ENCODE measurements at places on chromosomes 3 and 15.

GRCh38 chr3:85821130-85821756, 862.5 kb downstream of the CADM2 start:
- DNase-seq, result no peak

DNA sequence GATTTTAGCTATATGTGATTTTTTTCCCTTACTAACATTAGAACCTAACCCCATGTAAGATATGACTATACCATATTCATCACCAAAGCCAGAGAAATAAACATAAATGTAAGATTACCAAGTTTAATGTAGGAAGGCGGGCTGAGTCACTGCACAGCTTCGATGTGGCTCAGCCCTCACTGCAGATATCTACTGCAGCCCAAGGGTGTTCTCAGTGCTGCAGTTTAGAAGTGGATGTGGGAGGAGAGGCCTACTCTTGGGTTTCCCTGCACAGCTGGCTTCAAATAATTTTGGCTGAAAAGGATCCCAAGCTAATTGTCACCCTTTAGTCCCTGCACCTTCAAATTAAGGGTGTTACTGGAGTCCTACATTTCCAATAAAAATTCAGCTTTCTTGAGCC, 9.3 kb downstream of the ARPP19 start:
- no peak for DNase-seq

- no peak for DNase-seq
Measured at GRCh38 chr3:9581742-9582141, 28.1 kb upstream of the LHFPL4 start.

DNA sequence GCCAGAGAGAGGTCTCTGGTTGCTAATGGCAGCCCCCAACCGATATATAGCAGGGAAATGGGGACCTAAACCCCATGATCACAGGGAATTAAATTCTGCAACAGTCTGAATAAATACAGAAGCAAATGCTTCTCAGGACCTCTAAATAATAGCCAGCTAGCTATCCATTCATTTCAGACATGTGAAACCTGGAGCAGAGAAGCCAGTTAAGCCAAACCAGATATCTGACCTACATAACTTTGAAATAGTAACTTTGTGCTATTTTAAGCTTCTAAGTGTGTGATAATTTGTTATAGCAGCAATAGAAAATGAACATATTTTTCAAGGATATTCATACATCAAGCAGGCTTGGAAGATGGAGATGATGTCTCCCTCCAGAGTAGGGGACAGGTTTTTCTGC, 1062.9 kb upstream of the CADM2 start:
- DNase-seq, result no peak

GRCh38 chr3:64650096-64650622, 37.6 kb downstream of the ADAMTS9 start:
- no peak for DNase-seq

GRCh38 chr3:183272791-183273190, 19.7 kb downstream of the B3GNT5 start:
- no peak for DNase-seq

- DNase-seq, result no peak
Measured at GRCh38 chr3:123757281-123757940, 126.7 kb downstream of the MYLK start.

DNA sequence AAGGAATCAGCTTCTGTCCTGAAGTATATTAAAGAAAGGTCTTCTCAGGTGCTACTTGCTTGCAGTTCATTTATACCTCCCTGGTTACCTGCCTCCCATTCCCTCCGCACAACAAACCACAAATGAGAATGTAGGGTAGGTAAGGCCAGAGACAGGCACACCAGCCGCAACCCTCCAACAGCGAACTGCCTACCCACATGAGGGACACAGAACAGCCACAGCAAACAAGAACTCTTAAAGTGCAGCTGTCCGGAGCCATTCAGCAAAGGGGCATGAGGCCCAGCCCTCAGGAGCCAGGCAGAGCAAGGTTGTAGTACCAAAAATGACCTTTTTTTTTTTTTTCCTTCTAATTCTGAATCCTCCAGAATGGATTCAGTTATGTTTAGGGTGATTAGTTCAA, 52.4 kb downstream of the SPSB4 start:
- DNase-seq, result no peak

- no peak for DNase-seq
Measured at GRCh38 chr3:135801018-135801417, 164.5 kb upstream of the PPP2R3A start.

- no peak for DNase-seq
Measured at GRCh38 chr15:78343276-78344060, 3.3 kb downstream of the CRABP1 start.

- DNase-seq, result no peak
Measured at GRCh38 chr3:107650788-107651187, 128.0 kb downstream of the BBX start.

DNA sequence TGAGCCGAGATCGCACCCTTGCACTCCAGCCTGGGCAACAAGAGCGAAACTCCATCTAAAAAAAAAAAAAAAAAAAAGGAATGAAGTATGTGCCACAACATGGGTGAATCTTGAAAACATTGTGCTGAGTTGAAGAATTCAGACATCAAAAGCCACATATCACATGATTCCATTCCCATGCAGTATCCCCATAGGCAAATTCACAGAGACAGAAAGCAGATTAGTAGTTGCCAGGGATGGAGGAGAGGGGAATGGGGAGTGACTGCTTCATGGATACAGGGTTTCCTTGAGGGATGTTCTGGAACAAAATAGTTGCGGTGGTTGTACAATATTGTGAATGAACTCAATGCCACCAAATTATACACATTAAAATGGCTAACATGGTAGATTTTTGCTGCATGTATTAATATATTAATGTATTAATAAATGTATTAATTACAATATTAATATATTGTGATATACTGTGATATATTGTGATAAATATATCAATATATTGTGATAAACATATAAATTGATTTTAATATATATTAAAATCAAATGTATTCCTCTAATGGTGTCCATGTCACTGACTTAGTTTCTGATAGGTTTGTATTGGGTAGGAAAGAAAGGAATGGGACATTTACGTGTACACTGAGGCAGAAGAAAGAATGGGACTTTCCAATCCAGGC, 34.9 kb downstream of the SMAD3 start:
- DNase-seq, result no peak

GRCh38 chr15:27744641-27745040, 354.5 kb downstream of the OCA2 start:
- DNase-seq, result no peak

DNA sequence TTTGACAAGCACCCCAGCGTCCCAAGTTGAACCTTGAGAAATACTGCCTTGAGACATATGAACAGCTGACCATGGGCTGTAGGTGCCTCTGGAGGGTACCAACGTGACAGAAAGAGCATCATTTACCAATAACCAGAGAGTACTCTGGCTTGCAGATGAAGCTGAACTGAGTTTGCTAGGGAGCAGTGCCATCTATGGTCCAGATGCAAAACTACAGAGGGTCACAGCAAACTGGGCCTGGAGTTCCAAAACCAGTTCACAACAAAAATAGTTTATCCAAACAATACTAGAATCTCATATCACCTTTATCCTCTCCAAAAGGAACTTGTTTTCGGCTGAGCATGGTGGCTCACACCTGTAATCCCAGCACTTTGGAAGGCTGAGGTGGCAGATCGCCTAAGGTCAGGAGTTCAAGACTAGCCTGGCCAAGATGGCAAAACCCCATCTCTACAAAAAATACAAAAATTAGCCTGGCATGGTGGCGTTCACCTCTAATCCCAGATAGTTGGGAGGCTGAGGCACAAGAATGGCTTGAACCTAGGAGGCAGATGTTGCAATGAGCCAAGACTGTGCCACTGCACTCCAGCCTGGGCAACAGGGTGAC, 69.3 kb downstream of the CHAC1 start:
- no peak for DNase-seq

DNA sequence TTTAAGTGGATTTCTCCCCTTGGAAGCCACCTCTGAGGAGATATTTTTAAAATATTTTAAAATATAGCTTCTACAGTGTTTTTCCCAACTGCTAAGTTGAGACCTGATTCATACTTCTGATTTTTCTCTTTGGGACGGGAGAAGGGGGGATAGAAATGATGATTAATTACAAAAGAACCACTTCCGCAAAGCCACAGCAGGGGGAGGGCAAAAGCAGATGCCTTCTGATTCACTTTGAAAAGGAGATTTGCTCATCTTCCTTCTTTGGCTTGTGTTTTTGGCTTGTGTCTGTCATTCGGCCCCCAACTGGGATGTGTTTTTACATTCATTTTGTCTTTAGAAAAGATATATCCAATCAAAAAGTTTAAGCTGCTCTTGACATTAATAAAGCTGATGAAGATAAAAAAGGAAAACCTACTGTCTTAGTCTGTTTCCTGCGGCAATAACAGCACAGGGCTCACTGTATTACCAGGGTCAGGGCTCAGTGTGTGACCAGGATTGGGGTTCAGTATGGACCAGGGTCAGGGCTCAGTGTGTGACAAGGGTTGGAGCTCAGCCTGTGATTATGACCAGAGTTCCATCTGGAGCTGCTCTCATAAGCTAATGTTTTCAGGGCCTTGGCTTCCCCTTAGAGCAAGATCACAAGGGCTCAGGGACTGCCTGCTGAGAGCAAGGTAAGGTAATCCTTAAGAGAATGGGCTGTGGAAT, 223.2 kb downstream of the MTHFS start:
- no peak for DNase-seq

Data from cortex of kidney (tissue), 1 donor.